Posterior cingulate gyrus (tissue), 11 donors: ENCODE measurements at places on chromosomes 16 and 17.

DNA sequence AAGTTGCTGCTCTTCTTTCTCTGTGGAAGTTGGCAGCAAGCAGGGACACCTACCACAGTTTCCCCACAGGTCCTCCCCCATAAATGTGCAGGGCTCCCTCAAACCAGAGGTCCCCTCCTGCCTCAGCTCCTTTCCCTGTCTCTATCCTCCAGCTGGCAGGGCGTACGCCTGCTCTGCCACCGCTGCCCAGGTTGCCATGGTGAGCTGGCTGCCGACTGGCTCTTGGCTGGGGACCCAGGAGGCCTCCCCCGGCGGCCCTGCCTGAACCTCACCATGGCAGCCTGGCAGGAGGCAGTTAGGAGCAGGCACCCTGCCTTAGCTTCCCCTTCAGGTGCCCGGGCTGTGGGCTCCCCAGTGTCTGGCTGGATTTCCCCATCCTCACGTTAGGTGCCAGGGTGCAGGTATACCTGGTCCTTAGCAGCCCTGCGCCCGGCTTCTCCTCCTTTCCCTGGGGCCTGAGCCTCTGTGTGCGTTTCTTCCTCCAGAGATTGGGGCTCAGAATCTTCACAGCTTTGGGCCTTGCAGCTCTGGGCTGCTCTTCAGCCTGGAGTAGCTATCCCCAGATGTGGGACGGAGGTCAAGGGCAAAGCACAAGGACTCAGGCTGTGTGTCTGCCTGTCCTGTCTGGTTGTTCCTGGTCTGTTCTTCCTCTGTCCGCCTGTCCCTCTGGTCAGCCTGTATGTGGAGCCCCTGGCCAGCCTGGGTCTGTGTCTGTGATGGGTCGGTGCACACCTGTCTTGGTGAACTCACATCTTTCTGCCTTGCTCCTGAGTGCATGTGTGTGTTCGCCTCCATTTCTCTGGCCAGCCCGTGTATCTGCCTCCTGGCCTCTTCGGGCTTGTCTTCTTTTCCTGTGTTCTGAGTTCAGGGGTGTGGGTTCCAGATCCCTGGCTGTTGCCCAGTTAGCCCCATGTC lies 15.7 kb downstream of the GJD3 start:
- peak; percentile 84 for DNase-seq

DNA sequence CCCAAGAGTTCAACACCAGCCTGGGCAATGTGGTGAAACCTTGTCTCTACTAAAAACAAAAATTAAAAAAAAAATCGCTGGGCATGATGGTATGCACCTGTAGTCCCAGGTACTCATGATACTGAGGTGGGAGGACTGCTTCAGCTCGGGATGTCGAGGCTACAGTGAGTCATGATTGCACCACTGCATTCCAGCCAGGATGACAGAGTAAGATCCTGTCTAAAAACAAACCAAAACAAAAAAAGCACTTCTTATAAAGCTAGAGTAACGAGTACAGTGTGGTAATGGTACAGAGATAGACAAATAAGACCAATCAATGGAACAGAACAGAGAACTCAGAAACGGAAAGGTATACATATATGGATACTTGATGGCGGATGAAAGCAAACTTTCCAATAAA lies 4.4 kb downstream of the NSMCE1 start:
- no peak for DNase-seq

GRCh38 chr16:275786-276232 lies at the start of gene RGS11:
RGS11 (minus strand) TSS chr16:275944; CDS start chr16:275911, 33 bp downstream.
- DNase-seq = no peak

DNA sequence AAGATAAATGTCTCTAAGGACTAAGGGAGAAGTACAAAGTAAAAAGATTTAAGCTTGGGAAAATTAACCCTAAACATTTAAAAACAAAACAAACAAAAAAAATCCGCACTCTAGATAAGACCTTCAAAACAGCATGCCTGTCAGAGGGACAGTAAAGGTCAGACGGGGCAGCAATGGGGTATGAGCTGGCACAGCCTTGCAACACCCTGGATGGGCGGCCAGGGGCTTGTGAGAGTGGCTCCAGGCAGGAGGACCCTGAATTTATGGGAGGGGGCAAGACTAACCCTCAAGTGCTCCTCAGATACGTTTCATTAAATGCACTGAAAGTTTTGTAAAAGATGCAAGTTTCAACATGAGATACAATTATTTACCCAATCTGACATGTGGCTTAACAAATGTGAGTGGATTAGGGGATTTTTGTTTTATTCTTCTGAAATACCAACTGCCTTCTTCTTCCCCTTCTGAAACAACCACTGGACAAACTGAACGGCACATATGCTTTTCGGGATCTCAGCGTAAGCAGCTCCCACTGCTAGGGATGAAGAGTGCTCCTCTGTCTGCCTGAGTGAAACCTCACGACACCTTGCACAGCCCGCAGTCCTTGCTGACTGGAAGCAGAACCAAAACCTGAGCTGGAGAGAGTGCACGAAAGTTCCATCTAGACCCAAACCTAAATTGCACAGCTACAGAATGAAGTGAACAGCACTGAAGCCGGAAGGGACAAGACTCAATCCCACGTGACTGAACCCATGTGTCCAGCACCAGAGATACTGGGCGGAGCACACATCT lies 128.4 kb downstream of the ANKRD11 start:
- DNase-seq = no peak

GRCh38 chr16:30654856-30655255 lies 3.4 kb upstream of the FBRS start:
- no peak for DNase-seq

GRCh38 chr16:20291208-20292206 lies 35.8 kb downstream of the GP2 start:
- DNase-seq = no peak

- DNase-seq = no peak
Observed at GRCh38 chr17:79814974-79815835, 18.3 kb upstream of the CBX8 start.

DNA sequence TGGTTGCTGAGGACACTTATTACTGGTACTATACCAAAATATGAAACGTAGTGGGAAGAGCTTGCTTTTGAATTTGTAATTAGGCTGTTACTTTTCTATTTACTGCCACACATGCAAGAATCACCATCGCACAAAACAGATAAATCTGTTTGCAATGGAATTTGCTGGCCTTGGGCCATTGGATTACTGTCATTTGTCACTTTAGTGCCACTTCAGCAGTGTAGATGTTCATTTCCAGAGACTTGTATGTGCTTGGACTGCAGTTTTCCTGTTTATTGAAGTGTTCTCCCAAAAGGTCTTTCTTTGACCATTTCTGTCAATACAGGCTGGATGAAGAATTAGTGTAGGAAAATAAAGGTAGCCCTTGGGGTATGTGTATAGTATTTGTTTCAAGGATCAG lies 4.5 kb downstream of the USP10 start:
- DNase-seq = no peak

DNA sequence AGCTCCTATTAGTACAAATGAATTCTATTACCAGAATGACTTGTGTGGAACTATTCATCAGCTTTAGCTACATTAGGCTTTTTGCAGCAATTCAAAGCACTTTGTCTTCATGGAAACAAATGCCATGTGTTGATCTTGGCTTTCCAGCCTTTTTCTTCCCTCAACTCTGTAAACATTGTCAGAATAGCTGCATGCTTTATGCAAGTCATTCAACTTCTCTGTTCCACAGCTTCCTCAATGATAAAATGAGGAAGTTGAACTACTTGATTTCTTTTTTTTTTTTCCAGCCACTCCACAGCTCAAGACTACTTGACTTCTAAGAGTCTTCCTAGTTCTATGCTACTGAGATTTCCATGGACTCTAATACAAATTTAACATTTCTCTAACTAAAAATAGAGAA lies 41.1 kb downstream of the KIAA0753 start:
- DNase-seq = no peak

DNA sequence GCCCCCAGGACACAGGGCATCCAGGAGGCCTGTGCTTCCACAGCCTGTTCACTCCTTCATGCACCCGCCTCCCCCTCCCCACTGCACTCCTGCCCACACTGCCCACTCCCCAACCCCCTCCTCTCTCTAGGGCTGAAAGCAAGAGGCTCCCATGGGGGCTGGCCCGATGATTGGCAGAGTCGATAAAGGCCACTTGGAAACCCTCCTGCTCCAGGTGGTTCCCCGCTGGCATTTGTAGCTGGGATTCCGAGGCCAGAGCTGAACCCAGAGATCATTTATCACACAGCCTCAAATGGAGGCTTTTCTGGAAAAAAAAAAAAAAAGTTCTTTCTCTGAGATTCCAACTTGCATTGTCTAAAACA lies 74.1 kb downstream of the SREBF1 start:
- no peak for DNase-seq

- DNase-seq = no peak
Observed at GRCh38 chr17:56099649-56100048, 53.6 kb upstream of the ANKFN1 start.

DNA sequence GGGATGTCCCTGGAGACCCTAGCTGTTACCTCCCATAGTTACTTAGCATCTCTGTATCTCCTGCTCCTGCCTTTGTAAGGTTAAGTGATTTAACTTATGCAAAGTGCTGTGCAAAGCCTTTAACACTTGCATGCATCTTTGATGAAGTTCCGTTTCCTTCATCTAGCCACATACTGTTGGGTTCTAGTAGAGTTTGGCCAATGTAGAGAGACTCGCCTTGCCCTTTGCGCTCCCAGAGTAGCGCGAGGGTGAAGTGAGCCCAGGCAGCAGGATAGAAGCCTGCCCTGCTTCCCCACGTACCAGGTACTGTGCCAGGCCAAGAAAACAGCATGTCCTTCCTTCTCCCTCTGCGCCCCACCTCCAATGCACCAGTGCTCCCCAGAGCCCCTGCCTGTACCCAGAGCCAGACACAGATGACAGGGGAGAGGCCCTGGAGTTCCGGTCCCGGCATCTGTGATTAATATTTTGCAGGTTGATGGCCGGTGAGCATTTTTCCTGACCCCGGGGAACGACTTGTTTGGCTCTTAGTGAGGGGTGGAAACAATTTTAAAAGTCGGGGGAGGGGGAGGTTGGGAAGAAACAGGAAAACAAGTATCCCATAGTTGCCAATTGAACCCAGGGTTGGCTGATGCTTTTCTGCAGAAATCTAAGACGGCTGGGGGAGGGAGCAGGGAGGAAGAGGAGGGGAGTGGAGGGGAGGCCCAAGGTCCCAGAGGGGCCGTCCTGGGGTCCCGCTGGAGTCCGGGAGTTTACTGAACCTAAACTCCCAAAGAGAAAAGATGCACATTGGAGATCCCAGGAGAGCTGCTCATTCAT lies 13.1 kb upstream of the CDC42EP4 start:
- no peak for DNase-seq

DNA sequence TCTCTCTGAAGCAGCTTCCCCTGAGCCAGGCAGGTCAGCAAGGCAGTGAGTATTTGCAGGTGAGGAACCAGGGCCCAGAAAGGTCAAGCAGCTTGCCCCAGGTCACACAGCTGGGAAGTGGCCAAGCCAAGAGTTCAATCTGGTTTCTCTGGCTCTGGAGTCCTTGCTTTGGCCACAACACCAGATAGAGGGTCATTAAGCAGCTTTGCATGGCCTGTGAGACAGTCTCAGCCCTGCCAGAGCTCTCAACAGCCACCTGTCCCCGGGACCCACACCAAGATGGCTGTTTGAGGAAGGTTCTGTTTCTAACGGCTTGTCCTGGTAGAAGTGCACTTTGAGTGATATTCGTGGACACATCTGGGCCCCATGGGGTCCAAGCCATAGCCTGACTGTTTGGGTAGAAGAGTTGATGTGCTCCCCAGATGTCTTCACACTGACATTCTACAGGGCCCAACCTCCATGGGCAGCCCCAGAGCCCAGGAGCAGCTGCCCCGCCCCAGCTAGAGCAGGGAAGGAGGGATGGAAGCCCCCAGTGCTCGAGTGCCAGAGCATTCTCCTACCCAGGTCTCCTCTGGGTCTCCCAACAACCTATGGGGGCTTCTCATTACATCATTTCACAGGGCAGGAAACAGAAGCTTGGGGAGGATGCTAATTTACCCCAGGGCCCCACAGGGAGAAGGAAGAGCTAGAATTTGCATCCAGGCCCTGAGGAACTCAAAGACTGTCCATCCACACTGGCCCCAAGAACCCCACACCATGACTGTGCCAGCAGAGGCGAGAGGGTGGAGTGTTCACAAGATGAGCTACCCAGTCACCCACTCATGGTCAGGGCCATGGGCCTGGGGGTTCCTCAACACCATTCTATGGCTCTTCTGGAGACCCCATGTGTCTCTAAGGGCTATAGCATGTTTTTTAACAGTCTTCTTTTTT lies 107.3 kb upstream of the CDH5 start:
- no peak for DNase-seq

DNA sequence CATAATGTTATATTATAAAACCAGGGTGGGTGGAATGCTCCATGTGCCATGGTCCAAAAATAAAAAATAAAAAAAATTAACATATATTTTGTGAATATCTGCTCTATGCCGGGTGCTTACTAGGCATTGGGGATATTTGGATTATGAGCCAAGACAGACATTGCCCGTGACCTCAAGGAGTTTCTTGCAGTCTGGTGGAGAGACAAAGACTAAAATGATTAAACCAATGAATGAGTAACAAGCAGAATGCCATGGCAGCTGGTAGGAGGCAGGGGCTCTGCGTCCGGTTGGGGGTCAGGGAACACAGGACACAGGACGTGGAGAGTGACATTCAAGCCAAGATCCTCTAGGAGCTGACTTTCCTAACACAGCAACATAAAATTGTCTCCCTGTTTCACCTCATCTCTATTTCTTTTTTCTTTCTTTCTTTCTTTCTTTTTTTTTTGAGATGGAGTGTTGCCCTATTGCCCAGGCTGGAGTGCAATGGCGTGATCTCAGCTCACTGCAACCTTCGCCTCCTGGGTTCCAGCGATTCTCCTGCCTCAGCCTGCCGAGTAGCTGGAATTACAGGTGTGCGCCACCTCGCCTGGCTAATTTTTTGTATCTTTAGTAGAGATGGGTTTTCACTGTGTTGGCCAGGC lies 35.4 kb downstream of the RGS9 start:
- no peak for DNase-seq

DNA sequence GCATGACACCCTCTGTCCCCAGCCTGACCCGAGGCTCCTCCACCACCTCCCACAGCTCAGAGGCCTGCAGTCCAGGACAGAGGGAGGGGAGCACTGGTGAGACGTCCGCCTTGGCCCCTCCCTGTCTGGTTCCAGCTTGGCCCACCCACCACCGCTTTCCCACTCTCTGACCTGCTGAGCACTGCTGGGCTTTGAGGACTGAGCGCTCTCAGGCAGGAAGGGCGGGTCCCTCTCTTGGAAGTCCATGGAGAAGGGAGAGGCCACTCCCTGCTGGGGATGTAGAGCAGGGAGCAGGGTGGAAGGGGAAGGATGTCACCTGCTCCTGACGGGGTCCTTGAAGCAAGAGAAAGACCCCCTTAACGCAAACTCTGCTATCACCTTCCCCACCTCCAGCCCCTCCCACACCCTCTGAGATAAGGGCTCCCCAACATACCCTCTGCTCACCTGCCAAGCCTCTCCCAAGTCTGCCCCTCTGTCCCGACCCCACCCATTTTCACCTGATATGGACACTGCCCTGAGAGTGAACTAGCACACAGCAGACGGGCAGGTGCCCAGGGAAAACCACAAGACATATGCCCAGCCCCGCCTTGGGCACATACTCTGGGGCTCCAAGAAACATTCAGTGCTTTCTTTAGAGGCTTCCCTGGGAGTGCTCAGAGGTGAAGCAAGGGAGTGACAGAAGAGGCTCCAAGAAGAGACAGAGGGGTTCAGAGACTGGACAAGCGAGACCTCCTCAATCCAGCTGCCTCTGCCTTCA lies 1.4 kb downstream of the OSBPL7 start:
- peak; percentile 66 for DNase-seq
